Stimulated activated CD4-positive, alpha-beta T cell treated with anti-CD3 and anti-CD28 coated beads, Interleukin-12 subunit alpha, Interleukin-12 subunit beta, amount 100 ng/mL, for 48 hours (primary cell): ENCODE measurements at places on chromosomes 1 and 21.
A peak's percentile ranks its signal among the peaks of the same experiment; 100 is the strongest.

- DNase-seq = no peak
Measured at GRCh38 chr1:164561007-164561406, 2.0 kb downstream of the PBX1 start.

GRCh38 chr1:9441451-9442133, 97.7 kb upstream of the SLC25A33 start:
- no peak for DNase-seq

- DNase-seq = no peak
Measured at GRCh38 chr1:27298632-27299384, 23.2 kb upstream of the TMEM222 start.

GRCh38 chr1:224856973-224857372, 72.5 kb upstream of the DNAH14 start:
- DNase-seq = no peak

DNA sequence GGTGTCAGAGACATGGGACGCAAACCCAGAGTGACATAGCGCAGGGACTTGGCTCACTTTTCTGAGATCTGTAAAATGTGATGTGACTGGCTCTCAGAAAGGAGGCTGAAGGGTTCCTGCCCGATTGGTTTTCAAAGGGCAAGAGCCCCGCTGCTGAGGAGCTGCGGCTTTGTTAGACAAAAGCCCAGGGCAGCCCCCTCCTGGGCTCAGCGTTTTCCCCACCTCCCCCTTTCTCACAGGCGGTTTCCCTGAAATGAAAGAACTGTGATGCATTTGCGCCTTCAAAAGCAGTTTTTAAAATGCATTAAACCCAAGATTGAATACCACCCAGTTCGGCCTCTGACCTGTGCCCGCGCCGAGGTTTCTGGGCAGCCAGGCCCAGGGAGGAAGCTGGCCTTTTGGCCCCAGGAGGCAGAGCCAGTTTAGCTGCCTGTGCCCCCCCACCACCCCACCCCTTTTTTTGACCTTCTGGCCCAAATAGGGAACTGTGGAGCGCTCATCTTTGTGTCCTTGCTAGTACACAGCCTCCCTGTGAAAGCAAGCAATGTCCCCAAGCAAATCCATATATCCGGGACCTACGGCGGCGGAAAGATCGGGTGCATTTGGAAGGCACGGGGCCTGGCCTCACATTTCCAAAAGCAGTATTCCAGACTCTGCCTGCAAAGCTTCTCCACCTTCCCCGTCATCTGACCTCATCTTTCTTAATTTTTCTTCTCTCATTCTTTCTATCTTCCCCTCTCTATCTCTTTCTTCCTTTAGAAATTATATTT, 28.6 kb downstream of the CD247 start:
- DNase-seq = no peak

- DNase-seq = no peak
Measured at GRCh38 chr1:115012006-115012405, 17.6 kb upstream of the TSHB start.

DNA sequence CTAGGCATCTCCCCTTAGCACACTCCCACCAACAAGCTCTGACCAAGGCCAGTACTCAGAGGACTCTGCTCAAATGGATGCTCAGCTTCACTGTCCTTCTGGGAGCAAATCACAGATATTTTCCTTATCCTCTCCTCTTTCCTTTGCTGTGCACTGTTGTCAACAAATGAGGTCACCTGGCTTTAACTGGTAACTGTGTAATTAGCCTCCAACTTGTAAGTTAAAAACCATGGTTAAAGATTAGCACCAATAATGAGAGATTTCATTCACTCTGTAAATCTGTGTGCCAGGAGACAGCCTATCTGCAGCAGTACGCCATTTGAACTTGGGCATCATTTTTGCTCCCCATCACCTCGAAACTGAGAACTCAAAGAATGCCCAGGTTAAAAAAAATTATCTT, 149.5 kb downstream of the GABPA start:
- no peak for DNase-seq

- no peak for DNase-seq
Measured at GRCh38 chr21:14384453-14384852, 1.5 kb upstream of the HSPA13 start.

- DNase-seq = no peak
Measured at GRCh38 chr1:106956721-106957120, 99.8 kb upstream of the PRMT6 start.

DNA sequence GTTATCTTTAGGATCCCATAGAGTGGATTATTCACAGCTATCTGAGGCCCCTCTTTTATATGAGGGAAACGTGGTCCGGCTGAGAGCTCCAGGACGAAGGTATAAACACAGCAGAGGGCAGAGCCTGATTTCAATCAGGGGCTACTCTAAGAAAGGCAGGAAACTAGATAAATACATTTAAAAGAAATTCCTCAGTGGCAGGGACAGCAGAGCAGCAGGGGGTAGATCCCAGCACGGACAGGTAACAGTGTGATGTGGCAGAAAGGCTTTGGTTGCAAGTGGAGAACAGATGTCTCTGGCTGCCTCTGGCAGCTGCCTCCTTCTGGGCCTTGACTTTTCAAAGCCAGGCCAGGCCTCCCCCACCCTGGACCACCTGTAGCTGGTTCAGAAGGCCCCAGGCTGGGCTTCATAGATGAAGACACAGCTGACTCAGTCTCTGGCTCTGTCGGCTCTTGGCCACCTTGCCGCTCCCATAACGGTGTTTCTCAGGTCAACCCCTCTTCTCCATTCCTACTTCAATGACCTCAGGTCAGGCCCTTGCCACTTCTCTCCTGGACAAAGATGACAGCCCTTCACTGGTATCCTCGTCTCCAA, 43.8 kb downstream of the FAM78B start:
- no peak for DNase-seq

- DNase-seq = no peak
Measured at GRCh38 chr1:109802901-109803561, 39.3 kb upstream of the EPS8L3 start.

DNA sequence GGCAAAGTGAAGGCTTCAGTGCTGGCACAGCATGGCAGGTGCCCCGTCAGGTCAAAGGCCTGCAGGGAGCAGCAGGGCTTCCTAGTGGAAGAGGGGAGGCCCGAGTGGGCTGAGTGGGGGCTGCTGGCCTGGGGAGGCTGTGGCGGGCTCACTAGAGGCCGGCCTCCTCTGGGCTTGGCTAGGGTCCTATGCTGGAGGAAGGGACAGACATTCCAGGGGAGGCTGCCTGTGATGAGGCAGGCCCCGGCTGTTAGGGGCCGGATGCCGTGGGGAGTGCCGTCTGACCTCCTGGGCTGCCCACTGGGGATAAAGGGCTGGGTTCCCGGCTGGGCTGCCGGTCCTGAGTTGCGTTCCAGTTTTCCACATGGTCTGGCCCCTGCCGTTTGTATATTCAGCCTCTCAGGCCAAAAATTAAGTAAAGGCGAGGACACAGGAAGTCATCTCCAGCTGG, 21.1 kb downstream of the PRXL2B start:
- no peak for DNase-seq

GRCh38 chr1:43978551-43979260, at the start of gene B4GALT2:
B4GALT2 (plus strand) TSS chr1:43979210; CDS start chr1:43981161, 1,951 bp downstream.
- no peak for DNase-seq

- no peak for DNase-seq
Measured at GRCh38 chr1:221392453-221392852, 349.4 kb downstream of the DUSP10 start.

GRCh38 chr1:172276120-172276818, 144.2 kb upstream of the C1orf105 start:
- DNase-seq = no peak

- DNase-seq = peak; percentile 45
Measured at GRCh38 chr21:36104317-36105300, 30.3 kb upstream of the CBR3 start.

DNA sequence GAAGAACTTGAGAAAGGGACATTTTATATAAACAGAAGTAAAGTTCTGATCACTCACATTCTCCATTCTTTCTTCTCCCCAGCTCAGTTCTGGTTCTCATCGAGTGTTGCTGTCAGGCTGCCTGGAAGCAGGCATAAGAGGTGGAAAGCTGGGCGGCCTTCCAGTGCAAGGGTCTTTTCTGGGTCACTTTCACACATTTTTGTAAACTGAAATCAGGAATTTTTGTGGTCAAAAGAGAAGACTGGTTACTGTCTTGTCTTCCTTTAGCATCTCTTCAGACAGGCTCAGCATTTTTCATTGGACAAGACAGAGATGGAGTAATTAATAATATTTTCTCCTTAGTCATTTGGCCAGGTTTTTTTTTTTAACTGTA, 93.7 kb downstream of the CTH start:
- no peak for DNase-seq

GRCh38 chr1:36664571-36665287, 182.0 kb upstream of the CSF3R start:
- no peak for DNase-seq

- DNase-seq = no peak
Measured at GRCh38 chr1:196070940-196071339, 537.3 kb downstream of the KCNT2 start.

DNA sequence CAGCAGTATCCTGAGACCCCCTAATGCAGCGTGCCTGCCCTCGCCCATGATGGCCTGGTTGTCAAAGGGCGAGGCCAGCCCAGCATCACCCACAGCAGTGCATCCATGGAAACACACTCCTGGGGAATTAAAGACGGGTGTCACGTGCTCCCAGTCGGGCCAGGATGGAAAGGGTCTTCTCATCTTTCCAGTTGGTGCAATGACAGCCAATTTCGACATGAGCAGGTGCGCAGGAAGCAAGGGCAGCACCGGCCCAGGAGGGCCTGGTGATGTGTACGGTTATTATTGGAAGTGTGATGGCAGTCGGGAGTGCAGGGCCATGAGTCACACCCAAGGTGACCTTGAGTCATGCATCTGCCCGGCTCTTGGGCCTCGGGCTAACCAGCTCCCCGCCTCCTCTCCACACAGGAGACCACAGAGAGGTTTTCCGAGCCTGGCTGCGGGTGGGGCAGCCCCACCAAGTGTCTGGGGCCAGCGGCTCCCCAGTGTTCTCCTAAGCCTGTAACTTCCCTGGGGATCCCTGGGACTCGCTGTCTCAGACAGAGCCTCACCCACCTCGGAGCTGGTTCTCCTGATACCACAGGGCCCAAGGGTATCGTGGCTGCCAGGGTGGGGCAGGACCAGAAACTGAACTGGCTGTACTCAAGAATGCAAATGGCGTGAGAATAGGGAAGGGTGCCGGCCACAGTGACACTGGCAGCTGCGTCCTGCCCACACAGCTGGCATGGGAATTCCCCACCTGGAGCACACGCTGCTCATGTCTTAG, 119.8 kb downstream of the SIK1 start:
- DNase-seq = no peak

DNA sequence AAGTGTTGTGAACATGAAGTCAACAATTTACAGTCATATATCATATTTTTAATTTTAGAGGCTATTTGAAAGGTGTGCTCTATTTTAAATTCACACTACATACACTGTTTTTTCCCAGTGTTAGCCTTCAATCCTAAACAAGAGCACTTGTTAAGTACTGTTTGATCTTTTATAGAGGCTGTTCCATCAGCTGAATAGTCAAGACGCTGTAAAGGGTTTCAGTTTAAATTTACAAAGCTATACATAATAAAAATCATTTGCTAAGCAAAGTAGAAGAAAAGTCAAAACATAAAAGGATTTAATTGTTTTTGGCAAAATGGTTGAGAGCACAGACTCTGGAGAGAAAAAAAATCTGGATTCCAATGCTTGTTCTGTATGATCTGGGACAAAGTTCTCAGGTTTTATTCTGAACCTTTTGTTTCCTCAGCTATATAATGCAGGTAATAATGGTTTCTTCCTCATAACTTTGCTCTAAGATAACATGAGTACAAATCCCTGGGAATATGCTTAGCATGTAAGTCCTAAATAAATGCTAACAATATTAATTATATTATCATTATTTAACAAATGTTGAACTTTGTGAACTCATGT, 44.3 kb downstream of the RBM11 start:
- DNase-seq = no peak

- no peak for DNase-seq
Measured at GRCh38 chr1:228284148-228284495, 76.3 kb downstream of the OBSCN start.

DNA sequence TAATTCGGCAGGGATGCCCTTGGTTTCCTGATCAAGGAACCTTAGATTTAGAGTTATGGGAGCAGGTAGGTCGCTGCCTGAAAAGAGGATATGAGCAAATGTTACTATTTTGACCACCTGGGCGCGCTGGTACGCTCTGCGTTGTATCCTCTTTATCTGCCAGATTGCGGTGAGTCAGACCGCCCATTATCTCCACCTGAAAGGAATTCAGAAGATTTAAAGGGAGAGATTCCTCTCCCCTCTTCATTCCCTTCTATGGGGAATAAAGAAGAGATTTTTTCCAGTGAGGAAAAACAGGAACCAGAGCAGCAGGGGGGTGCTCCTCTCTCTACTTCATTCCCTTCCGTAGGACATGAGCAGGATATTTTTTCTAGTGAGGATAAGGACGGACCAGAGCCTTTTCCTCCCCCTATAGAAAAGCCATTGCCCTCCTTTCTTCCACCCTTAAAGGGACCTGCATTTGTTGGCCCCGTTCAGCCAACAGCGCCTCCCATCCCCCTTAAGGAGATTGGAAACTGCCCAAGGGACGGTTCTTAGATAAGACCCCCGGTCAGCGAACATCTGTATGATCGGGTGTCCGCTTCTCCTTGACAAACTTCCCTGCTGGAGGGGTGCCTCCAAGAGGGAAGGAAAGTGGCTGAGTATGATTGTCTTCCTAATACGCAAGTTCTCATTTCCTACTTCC, 34.1 kb downstream of the CLCA1 start:
- DNase-seq = no peak

GRCh38 chr1:174836543-174836942, 163.2 kb upstream of the CACYBP start:
- no peak for DNase-seq

DNA sequence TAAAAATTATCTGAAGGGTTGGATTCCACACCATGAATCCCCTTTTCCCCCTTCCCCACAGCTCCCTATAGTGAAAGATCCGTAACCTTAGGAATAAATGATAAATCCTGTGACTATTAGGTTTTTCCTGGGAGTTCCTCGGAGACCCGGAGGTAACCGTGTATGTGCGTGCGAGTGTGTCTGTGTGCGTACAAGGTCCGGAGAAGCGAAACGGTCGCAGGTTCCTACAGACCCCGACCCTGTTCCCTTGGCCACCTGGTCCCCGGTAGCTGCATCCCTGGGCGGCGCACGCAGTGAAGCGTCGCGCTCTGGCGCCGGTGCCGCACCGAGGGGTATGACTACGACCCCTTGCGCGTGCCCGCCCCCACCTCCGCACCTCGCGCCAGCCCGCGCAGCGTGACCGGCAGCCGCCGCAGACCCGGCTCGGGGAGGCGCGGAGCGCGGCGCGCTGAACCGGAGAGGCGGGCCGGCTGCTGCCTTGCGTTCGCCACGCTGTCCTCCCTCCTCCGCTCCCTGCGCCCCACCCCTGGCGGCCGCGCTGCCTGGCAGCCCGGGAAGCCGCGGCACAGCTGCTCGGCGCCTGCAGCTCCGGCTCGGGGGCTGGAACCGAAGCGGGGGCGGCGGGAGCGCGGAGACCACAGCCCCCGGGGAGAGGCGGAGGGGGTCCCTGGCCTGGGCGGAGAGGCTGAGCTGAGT, at the start of gene AK5:
AK5 (plus strand) TSS at position 529 of the 696 bp plus-strand sequence. CDS start 295 bp downstream, outside the sequence.
- peak; percentile 42 for DNase-seq

GRCh38 chr1:81174811-81175476, 625.8 kb upstream of the ADGRL2 start:
- no peak for DNase-seq

DNA sequence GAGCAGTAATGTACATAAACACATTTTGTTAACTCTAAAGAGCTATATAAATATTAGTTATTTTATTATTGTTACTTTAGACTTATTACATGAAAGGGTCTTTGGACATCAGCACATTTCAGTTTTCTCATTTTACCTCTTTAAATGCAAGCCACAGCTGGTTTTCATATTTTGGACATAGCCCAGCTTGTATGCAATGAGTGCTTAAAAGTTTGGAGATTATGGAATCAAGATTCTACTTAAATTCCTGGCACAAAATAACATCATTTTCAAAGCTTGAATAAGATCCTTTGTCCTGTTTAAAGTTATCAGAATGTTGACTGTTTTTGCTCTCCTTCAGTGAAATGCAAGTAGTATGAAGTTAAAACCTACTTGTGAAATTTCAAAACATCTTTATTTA, 15.5 kb upstream of the LEPR start:
- no peak for DNase-seq
